ENCODE measurements at places on chromosomes 1 and 21.

- DNase-seq = no peak
Measured at GRCh38 chr1:221717485-221717853, 24.4 kb downstream of the DUSP10 start.

DNA sequence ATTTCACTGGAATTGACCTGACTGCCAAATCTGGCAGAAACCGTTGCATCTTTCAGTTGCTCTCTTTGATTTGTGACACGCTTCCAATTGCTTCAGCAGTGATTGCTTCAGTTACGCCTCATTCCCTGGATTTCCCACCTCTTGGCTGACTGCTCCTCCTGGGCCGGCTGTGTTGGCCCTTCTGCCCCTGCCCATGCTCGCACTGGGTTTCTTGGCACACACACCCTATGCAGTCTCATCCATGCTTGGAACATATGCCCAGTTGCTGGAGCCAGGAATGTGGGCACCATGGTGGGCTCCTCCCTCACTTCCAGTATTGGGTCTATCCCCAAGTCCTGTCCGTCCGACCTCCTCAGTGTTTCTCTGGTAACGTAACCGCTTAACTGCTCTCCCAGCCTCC lies 2.2 kb upstream of the ZBTB21 start:
- no peak for DNase-seq

DNA sequence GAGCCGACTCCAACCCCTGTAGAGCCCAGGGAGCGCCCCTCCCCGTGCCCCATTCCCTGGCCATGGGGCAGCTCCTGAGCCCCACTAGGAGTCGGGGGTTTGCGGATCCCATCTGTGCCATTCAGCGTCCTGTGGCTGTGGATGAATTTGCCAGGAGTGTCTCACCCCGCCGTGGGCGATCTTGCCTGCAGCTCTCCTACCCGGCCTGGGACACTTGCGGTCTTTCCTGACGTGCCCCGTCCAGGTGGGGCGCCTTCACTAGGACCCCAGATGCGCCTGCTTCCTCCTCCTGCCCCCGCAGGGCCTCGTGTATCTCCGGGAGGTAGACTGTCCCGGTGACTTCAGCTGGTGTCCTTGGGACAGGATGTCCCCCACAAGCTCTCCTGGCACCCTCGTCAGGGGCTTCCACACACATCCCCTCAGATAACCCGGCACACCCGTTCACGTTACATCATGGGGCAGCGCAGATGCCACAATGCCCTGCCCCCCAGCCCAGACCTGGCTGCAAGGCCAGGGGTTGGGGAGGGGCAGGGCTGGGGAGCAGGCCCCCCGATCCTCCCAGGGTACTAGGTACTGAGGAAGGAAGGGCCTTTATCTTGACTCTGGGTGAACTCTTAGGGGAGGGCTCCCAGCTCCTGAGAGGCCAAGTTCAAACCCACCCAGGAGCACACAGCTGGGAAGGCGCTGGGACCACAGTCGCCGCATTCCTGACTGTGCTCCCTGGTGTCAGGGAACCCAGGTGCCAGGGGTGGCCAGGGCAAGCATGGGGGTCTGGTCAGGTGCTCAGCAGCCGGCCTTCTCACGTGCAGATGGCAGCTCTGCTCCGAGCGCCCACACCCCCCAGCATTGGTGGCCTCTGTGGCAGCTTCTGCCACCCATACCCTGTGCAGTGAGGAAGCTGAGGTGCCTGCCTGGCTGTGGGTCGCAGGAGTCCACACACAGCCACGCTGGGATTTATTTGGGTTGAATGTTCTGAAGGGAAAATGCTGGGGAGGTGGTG lies 53.4 kb upstream of the COL6A1 start:
- DNase-seq = no peak

DNA sequence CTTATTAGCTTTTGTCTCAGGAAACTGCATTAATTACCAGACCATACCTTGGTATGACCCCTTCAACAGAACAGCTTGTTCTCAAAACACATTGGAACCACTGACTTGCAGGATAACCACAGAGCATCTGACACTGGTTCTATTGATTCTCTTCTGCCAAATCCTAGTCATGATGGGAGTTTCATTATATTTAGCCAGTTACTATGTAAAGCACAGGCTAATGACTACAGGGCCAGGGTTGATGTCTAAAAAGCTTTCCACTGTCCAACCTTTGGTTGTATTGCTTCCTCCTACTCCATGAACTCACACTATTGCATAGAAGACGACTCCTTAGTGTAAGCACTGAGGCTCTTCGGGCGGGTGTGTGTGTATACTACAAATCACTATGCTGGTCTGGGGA lies 3.8 kb downstream of the STMN1 start:
- DNase-seq = no peak

GRCh38 chr1:115475901-115476300 lies 137.9 kb upstream of the NGF start:
- no peak for DNase-seq

GRCh38 chr1:30478283-30478682 lies 245.1 kb downstream of the MATN1 start:
- DNase-seq = no peak

DNA sequence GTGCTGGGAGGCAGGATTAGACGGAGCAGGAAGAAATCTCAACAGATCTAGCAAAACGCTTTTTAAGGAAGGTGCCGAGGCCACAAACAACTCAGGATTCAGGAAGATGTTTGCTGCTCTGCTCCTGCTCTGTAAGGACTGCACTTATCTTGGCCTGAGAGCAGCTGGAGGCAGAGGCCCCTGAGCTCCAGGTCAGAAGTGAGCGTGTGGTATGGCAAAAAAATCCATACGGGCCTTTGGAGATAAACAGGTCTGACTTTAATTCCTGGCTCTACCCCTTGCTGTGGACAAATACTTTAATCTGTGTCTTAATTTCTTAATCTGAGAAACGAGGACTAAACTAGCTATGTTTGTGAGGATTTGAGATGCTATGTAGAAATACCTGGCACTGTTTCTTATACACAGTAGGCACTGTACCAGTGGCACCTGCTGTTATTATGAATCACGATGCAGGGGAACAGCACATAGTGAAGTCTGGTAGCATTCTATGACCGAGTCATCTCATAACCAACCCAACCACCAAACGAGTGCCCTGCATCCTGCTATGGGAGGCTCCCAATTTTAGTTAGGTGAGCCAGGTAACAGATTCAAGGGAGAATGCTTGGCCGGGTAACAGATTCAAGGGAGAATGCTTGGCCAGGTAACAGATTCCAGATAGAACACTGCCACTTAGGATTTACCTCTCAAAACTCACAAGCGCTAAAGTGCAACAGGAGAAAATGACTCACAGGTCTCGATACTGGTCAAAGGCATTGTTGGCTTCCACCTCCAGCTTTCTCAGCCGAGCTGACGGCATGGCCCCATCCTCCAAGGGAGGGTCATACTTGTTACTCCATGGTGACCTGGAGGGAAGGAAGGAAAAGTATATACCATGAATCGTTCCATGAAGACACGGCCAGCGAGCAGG lies 65.9 kb downstream of the SLC66A1 start:
- no peak for DNase-seq

DNA sequence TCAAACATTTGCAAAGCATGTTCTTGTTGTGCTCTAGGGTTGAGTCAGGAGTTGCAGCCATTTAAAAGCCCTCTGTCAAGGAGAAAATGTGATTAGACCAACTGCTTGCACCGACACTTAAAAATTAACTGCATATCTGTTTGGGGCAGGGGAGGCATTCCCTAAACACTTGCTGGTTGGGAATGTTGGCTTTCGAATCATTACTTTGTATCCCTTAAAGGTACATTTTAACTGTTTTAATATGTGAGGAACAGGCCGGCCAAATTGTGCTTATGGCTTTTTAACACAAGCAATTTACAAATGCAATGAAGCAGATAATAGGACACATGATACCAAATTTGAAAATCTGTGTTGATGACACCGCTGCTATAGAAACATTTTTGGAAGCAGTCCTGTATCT lies 159.1 kb downstream of the LHX8 start:
- DNase-seq = no peak

- DNase-seq = no peak
Measured at GRCh38 chr1:81605023-81605422, 195.7 kb upstream of the ADGRL2 start.

DNA sequence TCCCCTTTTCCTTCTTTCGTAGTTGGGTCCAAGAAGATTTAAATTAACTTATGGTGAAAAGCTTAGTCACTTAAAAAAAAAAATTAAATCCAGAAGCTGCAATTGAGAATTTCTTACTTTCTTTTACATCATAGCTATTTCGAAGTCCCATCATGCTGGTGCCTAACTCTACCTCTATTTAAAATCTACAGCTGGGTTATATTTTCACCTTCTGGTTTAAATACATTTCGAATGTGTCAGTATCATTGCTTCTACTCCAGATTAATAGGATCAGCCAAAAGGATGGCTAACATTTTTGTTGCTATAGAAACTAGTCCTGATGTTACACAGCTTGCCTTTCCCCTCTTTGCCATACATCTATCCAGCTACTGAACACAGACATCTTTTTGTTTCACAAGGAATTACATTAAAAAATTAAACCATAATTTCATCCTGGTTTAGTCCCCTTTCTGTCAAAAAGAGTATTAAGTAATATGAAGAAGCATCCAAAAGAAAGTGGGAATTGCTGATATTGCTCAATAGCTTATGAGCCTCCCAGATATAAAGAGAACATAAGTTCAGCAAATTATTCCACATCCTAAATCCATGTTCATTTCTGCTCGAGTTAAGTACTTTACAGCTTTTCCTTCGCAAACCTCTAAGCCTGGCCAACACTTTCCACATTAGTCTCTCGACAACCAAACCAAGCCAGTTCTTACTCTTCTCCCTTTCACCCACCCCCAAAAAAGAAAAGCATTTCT lies 396.7 kb upstream of the DAB1 start:
- no peak for DNase-seq

- no peak for DNase-seq
Measured at GRCh38 chr1:187262731-187263130, 434.0 kb downstream of the PLA2G4A start.

DNA sequence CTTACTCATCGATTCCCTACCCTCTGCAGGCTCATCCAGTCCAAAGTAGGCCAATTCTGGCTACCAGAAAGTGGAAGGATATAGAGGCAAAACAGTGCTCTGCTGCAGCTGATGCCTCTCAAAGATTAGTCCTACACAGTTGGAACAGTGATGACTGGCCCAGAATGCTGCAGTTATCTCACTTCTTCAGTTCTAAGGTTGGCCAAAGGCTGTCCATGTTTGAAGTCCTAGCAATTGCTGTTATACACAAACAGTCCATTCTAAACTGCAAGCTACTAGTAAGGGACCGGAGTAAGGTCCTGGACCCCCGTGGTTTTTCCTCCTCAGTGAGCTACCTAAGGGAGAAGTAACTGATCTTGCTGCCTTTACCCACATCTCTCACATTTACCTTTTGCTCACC lies 129.1 kb upstream of the NRIP1 start:
- DNase-seq = no peak

GRCh38 chr1:35850051-35850450 lies 33.0 kb upstream of the AGO1 start:
- no peak for DNase-seq

GRCh38 chr1:38131024-38131585 lies 84.5 kb upstream of the POU3F1 start:
- no peak for DNase-seq

DNA sequence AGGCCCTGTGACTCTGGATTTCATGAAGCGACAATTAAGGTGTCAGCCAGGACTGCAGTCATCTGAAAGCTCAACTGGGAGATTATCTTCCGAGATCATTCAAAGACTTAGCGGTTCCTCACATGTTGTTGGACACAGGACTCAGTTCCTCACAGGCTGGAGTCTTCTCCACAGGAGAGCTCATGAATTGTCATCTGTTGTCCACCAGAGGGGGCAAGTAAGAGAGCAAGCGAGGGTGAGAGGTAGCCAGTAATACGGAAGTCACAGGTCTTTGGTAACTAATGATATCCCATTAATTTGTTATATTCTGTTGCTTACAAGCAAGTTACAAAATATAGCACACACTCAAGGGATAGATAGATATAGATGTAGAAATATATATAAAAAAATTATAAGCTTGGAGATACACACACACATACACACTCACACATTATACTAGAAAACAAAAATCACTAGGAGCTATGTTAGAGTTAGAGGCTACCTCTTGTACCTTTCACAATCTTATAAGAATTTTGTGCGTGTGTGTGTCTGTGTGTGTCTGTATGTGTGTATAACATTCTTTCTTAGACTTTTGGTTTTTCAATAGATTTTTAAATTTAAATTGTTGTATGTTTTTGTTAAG lies 1695.3 kb downstream of the BRINP3 start:
- DNase-seq = no peak

GRCh38 chr1:231177936-231178335 lies 16.1 kb downstream of the TRIM67 start:
- no peak for DNase-seq

DNA sequence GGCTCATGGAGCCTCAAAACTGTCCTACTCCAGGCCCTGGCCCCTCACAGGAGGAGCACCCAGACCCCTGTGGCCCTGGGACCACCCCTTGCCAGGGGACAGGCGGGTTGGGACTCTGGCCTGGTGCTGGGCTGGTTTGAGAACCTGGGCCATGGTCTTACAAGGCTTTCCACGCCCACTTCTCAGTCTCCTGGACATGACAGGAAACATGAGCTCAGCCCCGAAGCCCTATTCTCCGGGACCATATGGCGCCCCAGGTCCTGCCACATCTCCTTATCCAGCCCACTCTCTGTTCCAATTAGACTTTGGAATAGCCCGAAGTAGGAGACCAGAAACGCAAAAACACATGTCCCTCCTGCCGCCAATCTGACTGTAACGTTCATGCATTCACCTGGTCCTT lies 47.9 kb downstream of the KCNAB2 start:
- DNase-seq = no peak

DNA sequence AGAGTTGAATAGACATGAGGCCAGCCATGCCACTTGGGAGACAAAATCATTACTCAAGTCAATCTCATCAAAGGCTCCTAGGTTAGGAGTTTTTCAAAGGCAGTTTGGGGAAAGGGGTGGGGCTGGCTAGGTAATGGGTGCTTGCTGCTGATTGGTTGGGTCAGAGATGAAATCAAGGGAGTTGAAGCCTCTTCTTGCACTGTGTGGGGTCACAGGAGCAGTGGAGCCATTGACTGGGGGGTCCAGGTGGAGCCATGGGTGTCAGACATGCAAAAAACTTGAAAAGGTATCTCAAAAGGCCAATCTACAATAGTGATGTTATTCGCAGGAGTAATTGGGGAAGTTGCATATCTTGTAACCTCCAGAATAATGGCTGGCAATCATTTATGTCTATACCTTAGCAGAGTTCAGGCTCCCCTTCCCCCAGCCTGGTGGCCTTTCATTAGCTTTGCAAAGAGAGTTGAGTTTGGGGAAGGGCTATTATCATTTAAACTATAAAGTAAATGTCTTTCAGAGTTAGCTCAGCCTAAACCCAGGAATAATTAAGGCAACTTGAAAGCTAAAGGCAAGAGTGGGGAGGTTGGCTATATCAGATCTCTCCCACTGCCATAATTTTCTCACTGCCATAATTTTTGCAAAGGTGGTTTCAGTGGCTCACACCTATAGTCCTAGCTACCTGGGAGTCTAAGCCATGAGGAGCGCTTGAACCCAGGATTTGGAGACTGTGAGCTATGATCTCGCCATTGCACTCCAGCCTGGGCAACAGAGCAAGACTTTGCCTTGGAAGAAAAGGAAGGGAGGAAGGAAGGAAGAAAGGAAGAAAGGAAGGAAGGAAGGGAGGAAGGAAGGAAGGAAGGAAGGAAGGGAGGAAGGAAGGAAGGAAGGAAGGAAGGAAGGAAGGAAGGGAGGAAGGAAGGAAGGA lies 7.8 kb upstream of the PINK1 start:
- DNase-seq = no peak

Data from stimulated activated CD8-positive, alpha-beta memory T cell treated with anti-CD3 and anti-CD28 coated beads, Interleukin-4, amount 100 ng/mL, for 1 hour (primary cell).